ENCODE measurements at places on chromosomes 4 and X.

DNA sequence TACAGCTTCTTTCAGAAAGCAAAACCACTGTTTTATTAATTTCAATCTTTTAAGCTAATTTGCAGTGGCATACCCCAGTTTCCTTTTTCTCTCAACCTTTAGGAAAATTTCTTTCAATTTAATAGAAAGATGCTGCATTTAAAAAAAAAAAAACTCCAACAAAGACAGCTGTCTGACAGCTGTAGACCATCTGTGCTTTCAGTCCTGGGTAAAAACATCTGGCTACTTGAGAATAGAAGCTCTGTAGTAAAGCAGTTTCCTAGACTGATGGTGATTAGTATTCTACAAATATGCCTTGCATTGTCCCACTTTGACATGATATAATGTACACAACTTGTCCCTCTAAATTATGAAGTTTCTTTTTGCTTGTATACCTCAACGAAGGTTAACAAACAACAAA, 197.8 kb downstream of the EDA start:
- no peak for DNase-seq

DNA sequence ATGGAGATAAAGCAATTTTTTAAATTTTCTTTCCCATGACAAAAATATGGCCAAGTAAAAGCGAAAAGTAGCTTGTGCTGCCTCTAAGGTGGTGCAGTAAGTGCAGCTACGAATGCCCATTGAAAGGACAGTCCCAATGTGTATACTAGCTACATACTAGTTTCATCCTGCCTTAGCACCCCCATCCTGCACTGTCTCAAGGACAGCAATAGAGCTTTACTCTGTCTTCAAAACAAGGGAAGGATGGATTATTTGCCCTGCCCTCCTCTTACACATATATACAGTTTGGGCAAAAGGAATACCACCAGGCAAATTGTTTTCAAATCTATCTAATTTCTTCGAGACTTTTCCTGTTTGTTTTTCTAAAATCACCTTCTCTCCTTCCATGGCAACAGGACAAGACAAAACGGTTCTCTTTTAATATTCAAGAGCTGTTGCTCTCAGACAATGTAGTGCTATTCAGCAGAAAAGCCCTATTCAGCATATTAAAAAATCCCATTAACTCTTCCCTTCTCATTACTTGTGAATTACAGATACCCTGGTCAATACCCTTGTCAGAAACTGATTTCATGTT, 75.1 kb upstream of the SLC7A11 start:
- DNase-seq, result no peak

GRCh38 chr4:58849026-58849425, 1738.8 kb upstream of the IGFBP7 start:
- DNase-seq, result no peak

- no peak for DNase-seq
Observed at GRCh38 chrX:139596068-139596467, 65.5 kb downstream of the F9 start.

GRCh38 chrX:30373951-30374350, 64.8 kb upstream of the NR0B1 start:
- no peak for DNase-seq

DNA sequence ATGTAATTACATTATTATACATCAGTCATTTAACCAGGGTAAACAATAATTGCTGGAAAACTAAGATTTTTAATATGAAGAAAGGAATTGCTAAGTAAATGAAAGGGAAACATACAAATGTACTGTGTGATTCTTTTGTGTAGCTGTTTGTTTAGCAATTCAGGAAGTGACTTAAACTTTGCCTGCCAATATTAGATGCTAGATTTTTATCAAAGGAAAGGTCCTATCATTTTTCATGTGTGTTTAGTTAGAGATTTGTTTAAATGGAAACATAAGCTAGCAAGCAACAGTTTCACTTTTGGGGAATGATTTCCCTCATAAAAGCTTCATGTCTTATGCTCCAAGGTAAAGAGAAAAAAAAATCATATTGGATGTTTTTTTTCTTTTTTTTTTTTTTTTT, 95.1 kb upstream of the LIMCH1 start:
- no peak for DNase-seq

DNA sequence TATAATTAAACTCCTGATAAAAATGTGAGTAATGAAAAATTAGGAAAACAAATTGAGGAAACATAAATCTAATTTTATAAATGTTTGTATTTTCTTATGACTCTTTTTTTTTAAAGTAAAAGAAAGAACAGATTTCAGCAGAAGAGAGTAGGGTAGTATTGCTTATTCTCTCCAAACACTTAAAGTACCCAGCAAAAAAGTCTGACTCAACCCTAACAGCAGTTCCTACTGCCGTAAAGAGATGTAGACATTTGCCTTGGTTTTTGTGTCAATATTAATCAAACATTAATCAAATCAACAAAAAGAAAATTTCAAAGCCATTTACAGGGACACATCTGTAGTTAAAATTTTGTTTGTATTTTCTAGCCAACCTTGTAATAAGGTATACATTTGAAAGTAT, 508.4 kb downstream of the IL15 start:
- DNase-seq, result no peak

GRCh38 chr4:3267576-3268394, 18.8 kb downstream of the MSANTD1 start:
- DNase-seq, result no peak

- no peak for DNase-seq
Observed at GRCh38 chrX:133090236-133090809, 6.6 kb downstream of the USP26 start.

DNA sequence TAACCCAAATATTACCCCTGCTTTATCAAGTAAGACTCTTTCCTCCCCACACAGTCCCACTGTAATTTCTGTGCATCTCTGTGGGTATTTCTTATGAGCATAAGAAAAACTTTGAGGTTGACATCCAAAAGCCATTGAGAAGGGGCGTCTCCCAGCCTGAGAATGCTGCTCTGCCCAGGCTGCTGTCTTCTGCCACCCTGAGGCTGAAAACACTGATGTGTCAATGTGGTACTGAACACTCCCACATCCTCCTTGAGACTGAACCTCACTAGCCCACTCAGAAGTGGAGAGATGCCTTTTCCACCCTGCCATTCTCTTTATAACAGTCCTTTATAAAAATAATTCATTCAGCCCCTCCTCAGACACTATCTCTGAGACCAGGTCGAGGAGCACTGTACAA, 120.8 kb downstream of the SMIM20 start:
- DNase-seq, result no peak

DNA sequence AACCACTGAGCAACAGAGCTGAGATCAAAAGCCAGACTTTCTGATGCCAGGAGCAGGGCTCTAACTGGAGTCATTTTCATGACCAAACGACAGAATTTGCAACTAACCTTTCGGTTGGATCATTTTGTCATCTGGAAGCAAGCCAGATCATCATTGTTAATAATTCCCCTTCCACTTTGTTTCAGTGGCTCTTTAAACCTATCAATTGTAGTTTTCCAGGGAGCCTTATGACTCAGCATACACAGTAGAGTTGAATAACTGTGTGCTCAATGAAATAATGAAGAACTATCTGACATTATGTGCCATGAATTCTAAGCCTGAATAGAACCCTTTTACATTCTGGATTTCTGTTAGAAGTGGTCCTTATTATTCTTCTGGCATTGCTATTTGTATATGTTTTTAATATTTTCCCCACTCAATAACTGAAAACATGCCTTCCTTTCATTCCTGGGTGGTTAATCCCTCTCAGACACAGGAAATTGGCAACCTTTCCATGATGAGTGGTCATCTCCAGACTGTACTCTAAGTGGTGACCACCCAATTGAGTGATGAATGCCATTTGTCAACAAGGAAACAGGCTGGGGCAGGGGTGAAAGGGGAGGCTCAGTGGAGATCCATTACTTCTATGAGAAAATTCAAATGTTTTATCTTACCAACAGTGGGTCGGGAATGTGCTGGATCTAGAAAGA, 431.8 kb downstream of the BCOR start:
- DNase-seq, result no peak

GRCh38 chr4:5365071-5366008, 314.1 kb downstream of the STK32B start:
- DNase-seq, result no peak

DNA sequence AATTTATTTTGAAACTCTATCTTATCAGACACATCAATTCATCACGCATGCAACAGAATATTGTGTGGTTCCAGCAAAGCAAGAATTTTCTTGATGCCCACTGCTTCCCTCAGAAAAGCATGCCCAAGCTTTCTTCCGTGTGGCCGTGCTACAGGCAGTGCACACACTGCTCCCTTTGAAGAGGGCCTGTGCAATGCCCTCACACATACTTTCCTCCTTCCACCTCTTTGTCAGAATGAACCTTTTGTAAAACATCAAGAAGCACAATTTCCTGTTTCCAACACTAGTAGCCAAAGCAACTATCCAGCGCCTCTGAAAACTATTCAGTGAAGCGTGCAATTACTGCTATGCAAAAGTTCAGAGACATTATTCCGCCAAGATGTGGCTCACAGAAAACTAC, 201.7 kb downstream of the NLGN4X start:
- DNase-seq, result no peak

DNA sequence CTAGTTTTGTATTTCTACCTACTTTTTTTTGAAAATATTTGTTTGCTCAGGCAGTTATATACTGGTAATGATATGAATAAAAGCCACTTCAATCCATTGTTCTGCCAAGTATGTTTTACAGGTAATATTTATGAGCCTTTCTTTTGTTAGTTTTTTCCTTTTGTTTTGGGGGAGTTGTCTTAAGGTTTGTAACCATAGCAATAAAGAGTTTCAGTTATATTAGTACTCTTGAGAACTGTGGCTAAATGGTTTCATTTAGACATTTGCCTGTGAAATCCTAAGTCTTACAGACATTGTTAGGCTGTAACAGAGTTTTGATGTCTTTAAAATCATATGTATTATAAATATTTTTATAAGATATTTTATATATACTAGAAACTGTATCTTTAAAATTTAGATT, 150.1 kb downstream of the DIPK2B start:
- no peak for DNase-seq

- DNase-seq, result no peak
Observed at GRCh38 chr4:17077105-17077504, 178.7 kb upstream of the LDB2 start.

GRCh38 chrX:8848911-8849310, 47.7 kb upstream of the FAM9A start:
- DNase-seq, result no peak

- no peak for DNase-seq
Observed at GRCh38 chr4:151599863-151600262, 160.9 kb downstream of the GATB start.

DNA sequence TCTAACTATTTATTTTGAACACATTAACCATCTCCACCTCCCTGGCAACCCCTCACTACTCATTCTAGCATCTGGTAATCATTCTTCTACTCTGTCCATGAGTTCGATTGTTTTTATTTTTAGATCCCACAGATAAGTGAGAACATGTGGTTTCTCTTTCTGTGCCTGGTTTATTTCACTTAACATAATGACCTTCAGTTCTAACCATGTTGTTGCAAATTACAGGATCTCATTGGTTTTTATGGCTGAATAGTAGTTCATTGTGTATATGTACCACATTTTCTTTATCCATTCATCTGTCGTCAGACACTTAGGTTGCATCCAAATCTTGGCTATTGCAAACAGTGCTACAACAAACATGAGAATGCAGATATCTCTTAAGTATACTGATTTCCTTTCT, 33.4 kb upstream of the FAM47B start:
- DNase-seq, result no peak

GRCh38 chrX:11427453-11428071, 134.3 kb downstream of the AMELX start:
- DNase-seq, result peak; percentile 49

DNA sequence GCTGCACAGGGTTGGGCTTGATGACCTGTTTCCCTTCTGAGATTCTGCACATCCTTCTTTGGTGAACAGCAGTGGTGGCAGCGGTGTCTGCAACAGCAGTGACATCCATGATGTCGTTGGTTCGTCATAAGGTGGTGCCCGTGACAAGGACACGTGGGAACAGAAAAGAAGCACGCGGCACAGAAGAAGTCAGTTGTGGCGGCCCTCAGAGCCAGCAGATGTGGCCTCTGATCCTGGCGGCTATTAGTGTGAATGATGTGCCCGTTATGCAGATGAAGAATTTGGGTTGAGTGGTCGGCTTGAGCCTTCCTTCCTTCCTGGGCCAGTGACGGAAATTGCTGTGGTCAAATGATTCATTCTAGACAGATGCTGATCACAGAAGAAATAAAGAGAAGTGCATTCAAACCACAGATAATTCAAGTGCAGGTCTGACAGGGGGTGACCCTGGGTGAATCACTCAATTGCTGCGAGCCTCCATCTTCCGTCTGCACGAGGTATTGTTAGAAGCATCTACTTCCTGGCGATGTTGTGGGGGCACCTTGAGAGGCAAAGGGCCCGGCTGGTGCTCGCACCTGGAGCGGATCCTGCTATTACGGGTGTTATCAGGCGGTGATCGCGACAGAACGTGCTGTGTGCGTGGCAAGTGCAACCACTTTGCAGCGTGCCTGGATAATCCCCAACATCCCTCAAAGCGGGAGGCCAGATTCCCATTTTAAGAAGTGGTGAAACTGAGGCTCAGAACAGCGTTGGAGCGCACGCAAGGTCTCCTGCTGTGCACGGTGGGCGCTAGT, 215.2 kb upstream of the PSAPL1 start:
- no peak for DNase-seq

GRCh38 chrX:143462696-143463095, 54.6 kb downstream of the SPANXN3 start:
- DNase-seq, result no peak

DNA sequence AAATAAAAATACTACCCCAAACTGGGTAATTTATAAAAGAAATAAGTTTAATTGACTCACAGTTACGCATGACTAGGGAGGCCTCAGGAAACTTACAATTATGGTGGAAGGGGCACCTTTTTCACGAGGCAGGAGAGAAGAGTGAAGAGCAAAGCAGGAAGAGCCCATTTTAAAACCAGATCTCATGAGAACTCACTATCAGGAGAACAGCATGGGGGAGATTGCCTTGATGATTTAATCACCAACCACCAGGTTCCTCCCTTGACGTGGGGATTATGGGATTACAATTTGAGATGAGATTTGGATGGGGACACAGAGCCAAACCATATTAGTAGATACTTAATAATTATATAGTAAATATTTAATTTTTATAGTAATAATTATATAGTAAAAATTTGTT, 10.1 kb downstream of the CISD2 start:
- no peak for DNase-seq

DNA sequence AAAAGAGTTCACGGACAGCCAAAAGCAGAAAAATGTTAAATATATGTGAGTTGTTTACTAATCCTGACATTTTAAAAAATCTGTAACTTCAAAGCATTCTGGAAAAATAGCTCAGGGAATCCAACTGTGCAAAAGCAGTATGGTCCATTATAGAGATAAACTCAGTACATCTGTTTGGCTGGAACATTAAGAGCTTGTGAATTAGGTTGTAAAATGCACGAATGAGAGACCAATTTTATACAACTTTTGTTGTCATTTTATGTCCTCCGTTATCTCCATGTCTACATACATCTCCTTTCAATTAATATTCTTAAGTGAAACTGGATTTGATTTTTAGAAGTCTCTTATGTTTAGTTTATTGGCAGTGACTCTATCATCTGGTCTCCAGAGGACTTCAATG, 367.0 kb upstream of the ATOH1 start:
- DNase-seq, result no peak

Data from memory B cell (primary cell).